ENCODE measurements at places on chromosomes 11 and 22. TPM values are rescaled to one million over a fixed set of nuclear protein-coding genes. Genes with fewer than 3 reads are reported as not detected.
A peak's percentile ranks its signal among the peaks of the same experiment; 100 is the strongest.

FGF19 gene
- total RNA-seq: not detected

OR51B5 gene
- total RNA-seq: 0.52 TPM

PGA5 gene
- 0.55 TPM for total RNA-seq

HTR3B gene
- total RNA-seq: not detected

LRRC56 gene
- 3.4 TPM for total RNA-seq

OR8G5 gene
- total RNA-seq: 0.34 TPM

DNA sequence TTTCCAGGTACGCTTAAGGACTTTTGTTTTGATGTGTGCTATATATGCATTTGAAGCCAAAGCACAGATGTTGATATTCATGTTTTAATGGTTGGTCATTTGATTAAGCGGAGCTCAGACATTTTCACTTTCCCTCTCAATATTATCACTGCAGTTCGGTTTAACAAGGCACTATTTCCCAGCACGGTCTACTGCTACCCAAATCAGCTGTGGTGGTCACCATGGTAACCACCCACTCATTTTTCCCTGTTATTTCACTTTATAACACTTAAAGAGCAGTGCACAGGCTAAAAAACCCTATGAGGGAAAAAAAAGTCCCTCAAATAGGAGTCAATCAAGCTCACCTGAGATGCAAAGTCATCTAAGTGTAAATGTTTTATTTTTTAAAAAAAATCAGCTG, 439.6 kb upstream of the CCDC90B start:
- peak; percentile 56 for DNase-seq
- H3K36me3 ChIP-seq: no peaks in the 10 kb centered on the region
- peaks cover 16% of the 10 kb centered on the region for H3K4me1 ChIP-seq
- no peaks in the 10 kb centered on the region for H3K27me3 ChIP-seq

GRCh38 chr11:71530602-71531001, 3.5 kb downstream of the KRTAP5-7 start:
- H3K27ac ChIP-seq: no peak overlapping the region
- H3K27me3 ChIP-seq: no peaks in the 10 kb centered on the region
- H3K4me3 ChIP-seq: no peak overlapping the region
- H3K4me1 ChIP-seq: no peaks in the 10 kb centered on the region
- no peaks in the 10 kb centered on the region for H3K36me3 ChIP-seq
- no peak for DNase-seq

DNA sequence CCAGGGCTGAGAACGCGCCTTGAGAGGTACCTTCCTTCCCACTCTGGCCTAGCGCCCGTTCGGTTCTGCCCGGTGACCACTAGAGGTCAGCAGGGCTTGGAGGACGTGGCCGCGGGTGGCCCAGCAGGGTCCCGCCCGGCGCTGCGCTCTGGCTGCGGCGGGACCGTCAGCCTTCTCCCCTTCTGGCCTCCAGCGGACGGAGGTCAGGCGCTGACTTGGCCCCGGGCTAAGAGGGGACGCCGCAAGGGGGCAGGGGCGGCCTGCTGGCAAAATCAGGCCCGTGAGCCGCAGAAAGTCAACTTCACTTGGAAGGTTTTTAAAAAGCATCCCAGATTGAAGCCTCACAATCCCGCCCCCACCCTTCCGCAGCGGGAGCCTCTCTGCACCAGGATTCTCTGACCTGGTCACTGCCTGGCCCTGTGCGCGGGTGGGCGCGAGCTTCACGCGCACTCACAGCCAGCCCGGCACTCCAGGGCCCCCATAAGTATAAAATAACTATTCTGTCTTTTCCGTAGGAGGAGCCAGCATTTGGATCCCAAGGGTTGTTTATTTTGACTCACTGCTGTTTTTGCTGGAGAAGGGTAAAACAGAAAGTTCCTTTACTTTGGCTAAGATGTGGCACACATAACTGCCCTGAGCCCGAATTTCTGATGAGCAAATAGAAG, 23.2 kb upstream of the ZBTB16 start:
- no peak overlapping the region for H3K4me3 ChIP-seq
- H3K36me3 ChIP-seq: no peaks in the 10 kb centered on the region
- H3K4me1 ChIP-seq: no peaks in the 10 kb centered on the region
- peak overlapping the region; percentile 74 for H3K27ac ChIP-seq

- H3K36me3 ChIP-seq: no peaks in the 10 kb centered on the region
- no peaks in the 10 kb centered on the region for H3K4me1 ChIP-seq
- no peak overlapping the region for H3K4me3 ChIP-seq
- peak; percentile 6 for DNase-seq
These were observed 9.3 kb downstream of the PATE4 start for GRCh38 chr11:125842321-125842948.

GRCh38 chr22:39684702-39685281, 114.2 kb downstream of the CACNA1I start:
- peaks cover 2% of the 10 kb centered on the region for H3K27me3 ChIP-seq
- H3K36me3 ChIP-seq: no peaks in the 10 kb centered on the region
- H3K27ac ChIP-seq: no peak overlapping the region
- H3K4me3 ChIP-seq: no peak overlapping the region
- H3K4me1 ChIP-seq: no peaks in the 10 kb centered on the region

DNA sequence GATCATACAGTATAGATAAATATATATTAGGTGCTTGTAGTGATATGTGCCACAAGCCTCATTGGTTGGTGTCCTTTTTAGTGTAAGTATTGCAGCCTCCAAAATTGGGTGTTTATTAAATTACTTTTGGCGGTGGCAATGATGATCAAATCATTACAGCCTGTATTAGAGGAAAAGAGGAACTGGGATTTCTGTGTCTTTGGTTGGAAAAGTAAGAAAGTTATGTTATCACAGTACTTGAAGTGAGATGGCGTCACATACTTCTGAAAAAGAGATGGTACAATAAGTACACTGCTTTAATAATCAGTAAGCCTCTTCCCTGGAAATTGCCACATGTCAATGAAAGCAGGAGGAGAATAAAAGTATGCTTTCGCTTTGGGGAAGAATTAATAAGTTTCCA, 523 bp upstream of the MPZL3 start:
- peaks cover 3% of the 10 kb centered on the region for H3K36me3 ChIP-seq
- no peak overlapping the region for H3K4me3 ChIP-seq
- peaks cover 16% of the 10 kb centered on the region for H3K27me3 ChIP-seq
- H3K4me1 ChIP-seq: no peaks in the 10 kb centered on the region

- no peaks in the 10 kb centered on the region for H3K4me1 ChIP-seq
- H3K36me3 ChIP-seq: peaks cover 14% of the 10 kb centered on the region
- no peaks in the 10 kb centered on the region for H3K27me3 ChIP-seq
- no peak overlapping the region for H3K4me3 ChIP-seq
- DNase-seq: no peak
These were observed 32.8 kb upstream of the SERPIND1 start for GRCh38 chr22:20741008-20741633.

GRCh38 chr22:49450498-49450897, 377.2 kb downstream of the BRD1 start:
- peaks cover 30% of the 10 kb centered on the region for H3K27me3 ChIP-seq
- no peak overlapping the region for H3K4me3 ChIP-seq
- H3K36me3 ChIP-seq: no peaks in the 10 kb centered on the region
- no peaks in the 10 kb centered on the region for H3K4me1 ChIP-seq
- no peak for DNase-seq

DNA sequence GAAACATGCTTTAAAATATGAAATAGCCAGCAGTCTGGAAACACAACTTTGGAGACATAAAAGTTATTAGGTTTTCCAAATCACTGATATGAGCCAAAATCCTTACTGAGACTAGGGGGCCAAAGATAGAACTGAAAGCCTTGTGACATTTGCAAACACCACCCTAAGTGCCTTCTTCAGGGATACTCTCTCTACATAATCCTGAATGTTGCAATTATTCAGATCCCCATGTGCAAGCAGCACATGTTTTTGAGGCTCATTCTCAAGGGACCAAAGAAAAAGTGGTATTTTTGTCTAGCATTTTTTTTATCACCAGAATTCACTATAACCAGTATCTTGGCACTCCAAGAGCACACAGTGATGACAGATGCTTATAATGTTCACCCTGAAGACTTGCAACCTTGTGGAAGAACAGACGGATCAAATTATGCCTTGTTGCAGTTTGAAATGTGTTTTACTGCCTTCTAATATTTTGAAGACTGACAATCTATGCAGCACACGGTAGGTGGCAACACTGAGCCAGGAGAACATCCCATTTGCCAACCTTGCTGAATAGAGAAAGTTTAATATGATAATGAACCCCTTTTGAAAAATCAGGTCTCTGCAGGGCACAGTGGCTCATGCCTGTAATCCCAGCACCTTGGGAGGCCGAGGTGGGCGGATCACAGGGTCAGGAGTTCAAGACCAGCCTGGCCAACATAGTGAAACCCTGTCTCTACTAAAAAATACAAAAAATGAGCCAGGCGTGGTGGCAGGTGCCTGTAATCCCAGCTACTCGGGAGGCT, 78.5 kb downstream of the PLEKHA7 start:
- no peaks in the 10 kb centered on the region for H3K36me3 ChIP-seq
- no peaks in the 10 kb centered on the region for H3K27me3 ChIP-seq
- no peak overlapping the region for H3K27ac ChIP-seq
- H3K4me1 ChIP-seq: peaks cover 1% of the 10 kb centered on the region
- no peak for DNase-seq

DNA sequence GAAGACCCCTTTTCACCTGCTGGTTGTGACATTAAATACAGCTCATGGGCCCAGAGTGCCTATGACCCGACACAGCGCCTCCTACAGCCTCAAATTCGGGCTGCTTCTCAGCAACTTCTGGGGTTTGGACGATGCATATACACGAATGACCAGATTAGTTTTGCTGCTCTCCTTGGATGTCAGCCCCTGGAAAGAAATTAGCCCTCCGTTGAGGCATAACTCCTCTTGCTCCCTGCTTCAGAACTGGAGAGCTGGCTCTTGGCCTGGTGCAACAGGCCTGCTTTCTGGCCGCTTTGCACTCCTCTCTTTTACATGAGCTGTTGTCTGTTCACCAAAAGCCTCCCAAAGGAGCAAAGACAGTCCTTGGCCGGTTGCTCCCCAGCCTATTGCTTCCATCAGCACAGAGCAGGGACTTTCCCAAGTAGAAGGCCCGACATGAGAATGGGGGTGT, 3.3 kb downstream of the TECTA start:
- no peaks in the 10 kb centered on the region for H3K4me1 ChIP-seq
- H3K27ac ChIP-seq: no peak overlapping the region
- no peaks in the 10 kb centered on the region for H3K36me3 ChIP-seq
- H3K27me3 ChIP-seq: no peaks in the 10 kb centered on the region
- no peak overlapping the region for H3K4me3 ChIP-seq
